ENCODE measurements at places on chromosomes 16 and 17. TPM values are rescaled to one million over a fixed set of nuclear protein-coding genes. Genes with fewer than 3 reads are reported as not detected.

The FADS6 gene
- not detected for total RNA-seq

The TBC1D3C gene
- total RNA-seq: not detected

The PYY gene
- not detected for total RNA-seq

The USH1G gene
- not detected for total RNA-seq

The SLC12A3 gene
- total RNA-seq: not detected

The LPO gene
- total RNA-seq: not detected

The HEATR9 gene
- total RNA-seq: 2.6 TPM

The TBC1D3G gene
- not detected for total RNA-seq

The RAD51C gene
- 25.8 TPM for total RNA-seq

The KCNJ2 gene
- not detected for total RNA-seq

The SLC16A11 gene
- total RNA-seq: 1.2 TPM

The VPS35 gene
- total RNA-seq: 118 TPM

The PIMREG gene
- not detected for total RNA-seq
